CD4-positive, alpha-beta T cell treated with Interleukin-4 for 4 hours (primary cell): ENCODE measurements at places on chromosomes 6 and 20.
A peak's percentile ranks its signal among the peaks of the same experiment; 100 is the strongest.

DNA sequence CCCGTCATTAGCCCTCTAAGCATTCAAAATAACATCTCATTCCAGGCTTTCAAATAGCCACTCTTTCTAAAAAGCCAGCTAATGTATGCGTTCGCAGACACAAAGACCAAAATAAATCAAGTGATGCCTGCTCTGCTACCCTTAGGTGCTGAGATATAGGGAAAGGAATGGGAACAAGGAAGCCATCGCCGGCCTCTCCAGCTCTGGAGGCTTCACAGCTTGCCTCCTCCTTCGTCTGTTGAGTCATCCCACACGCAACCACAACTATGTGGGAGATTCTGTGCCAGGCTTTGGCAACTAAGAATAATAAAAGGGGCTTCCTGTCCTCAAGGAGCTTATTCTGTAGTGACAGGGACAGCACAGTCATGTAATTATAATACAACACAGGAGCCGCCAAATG, 27.3 kb upstream of the SLC22A23 start:
- DNase-seq, result no peak

DNA sequence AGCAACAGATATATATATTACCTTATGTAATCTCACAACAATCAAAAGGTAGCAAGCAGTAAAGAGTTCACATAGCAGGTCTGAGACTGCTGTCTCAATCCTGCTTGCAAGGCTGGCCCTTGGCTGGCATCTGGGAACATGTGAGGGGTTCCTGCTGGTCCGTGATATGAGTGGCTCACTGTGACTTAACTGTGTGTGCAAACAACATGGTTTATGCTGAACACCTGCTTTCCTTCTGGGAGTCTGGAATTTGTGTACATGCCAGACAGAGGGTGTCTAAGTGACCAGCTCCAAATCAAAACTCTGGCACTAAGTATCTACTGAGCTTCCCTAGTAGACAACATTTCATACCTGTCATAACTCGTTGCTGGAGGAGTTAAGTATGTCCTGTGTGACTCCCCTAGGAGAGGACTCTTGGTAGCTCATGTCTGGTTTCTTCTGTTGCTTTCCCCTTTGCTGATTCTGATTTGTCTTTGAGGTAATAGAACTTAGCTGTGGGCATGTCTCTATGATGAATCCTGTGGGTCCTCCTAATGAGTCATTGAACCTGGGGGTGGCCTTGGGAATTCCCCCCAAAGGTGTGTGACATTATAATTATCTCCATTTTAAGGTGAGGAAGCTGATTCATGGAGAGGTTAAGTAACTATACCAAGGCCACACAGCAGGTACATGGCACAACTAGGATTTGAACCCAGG, 131.6 kb upstream of the NEDD9 start:
- DNase-seq, result peak; percentile 83

DNA sequence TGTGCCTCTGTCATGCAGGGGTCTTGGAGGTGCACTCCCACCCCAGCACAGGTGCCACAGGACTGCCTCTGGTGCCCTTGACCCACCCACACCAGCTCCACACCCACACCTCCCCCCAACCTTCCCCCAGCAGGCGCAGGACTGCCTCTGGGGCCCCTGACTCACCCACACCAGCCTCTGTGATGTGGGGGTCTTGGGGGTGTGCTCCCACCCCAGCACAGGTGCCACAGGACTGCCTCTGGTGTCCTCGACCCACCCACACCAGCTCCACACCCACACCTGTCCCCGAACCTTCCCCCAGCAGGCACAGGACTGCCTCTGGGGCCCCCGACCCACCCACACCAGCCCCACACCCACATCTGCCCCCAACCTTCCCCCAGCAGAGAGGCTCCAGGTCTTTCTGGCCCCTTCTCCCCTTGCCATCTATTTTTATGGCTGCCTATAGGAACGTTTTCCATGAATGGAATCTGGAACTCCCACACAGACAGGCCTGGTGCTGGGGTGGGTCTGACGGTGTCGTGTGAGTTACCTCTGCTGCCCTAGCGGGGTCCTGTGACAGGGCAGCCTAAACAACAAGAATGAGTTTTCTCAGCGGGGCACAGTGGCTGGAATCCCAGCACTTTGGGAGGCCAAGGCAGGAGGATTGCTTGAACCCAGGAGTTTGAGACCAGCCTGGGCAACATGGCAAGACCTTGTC, 23.5 kb downstream of the SLC17A9 start:
- DNase-seq, result no peak

DNA sequence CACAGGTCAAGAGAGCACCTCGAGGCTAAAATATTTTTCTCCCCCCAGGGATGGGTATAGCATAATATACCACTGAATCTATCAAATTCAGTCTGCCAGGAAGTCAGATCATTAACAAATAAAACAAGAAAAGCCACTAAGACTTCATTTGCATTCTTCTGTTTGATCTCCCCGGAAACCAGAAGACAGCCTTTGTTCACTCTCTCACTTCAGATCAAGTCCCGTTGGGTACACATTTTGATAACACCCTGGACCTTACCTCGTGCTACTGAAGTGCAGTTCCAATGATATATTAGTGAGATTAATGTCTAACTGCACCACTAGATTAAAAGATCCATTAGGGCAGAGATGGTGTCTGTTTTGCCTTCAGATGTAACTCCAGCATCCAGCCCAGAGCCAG, 157.7 kb upstream of the B3GAT2 start:
- DNase-seq, result no peak

GRCh38 chr6:10175362-10175761, 239.5 kb downstream of the TFAP2A start:
- DNase-seq, result no peak

DNA sequence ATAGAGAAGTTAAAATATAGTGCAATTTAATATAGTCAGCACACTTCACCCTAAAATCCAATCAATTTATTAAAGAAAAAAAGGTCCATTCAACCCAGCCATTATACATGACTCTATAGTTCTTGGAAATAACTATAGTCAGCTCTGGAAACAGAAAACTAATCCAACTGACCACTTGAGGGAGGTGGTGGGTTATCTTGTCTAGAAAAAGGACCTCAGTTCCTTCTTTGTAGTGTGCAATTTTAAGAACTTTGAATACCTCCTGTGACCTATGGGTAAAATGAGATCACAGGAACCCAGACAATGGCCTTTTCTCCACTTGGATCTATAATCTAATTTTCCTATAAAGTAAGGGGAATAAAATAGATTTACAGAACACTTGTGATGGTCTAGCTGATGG, 163.6 kb upstream of the CENPW start:
- no peak for DNase-seq

DNA sequence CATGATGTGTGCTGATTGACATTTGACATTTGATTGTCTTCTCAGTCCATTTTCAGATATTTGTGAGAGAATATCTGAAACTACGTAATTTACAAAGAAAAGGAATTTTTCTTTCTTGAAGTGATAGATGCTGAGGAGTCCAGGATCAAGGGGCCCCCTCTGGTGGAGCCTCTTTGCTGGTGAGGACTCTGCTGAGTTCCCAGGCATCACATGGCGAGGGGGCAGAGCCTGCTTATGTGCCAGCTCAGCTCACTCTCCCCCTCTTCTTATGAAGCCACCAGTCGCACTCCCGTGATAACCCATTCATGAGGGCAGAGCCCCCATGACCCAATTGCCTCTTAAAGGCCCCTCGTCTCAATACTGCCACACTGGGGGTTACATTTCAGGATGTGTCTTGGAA, 91.3 kb downstream of the RPP40 start:
- DNase-seq, result no peak

GRCh38 chr6:48563433-48563832, 452.4 kb upstream of the PTCHD4 start:
- no peak for DNase-seq

GRCh38 chr6:46130666-46131065, 877 bp downstream of the ENPP4 start:
- DNase-seq, result no peak

GRCh38 chr6:168637834-168638233, 196.8 kb downstream of the SMOC2 start:
- no peak for DNase-seq

DNA sequence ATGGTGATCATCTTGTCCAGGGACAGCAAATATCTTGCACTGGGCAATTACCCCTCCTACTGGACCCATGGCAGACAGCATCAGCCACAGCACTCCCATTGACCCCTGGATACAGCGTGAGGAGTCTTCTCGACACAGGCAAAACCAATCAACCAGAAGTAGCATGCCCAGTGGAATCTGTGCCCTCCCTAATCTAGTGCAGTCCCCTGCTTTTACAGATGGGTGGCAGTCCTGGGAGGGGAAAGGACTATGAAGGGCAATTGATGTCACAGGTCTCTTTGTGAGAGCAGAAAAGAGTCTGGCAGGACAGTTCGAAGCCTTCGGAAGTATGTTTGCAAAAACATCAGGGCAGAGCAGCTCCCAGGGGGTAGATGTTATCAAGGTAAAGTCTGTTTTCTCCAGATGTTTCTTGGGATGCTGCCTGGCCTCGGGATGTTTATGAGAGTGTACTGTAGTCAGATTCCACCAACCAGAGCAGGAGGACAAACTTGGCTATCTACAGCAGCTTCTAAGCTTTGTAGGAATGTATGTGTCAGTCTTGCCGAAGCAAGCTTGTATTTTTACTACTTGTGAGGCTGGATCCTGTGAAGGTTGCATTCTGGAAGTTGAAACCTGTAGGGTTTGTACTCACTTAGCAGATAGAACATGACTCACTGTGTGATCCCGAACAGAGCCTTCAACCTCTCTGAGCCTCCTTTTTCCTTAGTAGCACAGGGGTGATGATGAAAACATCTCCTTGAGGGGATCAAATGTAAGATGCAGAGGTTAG, 63.0 kb upstream of the MYL9 start:
- DNase-seq, result no peak

DNA sequence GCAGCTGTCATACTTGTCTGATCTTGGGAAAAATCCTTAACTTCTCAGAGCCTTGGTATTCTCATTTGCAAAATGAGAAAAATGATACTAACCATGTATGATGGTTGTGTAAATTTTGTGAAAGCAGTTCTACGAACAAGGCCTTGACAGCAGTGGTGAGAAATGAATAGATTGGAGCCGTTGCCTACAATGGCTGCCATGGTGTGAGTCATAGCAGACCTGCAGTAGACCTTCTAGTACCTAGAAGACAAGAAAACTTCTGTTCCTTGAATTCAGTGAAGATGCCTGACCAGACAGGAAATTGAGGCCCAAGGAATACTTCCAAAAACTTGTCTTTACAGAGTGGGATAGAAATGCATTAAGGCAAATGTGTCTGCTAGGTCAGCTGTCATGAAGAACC, 338.9 kb downstream of the QKI start:
- DNase-seq, result no peak

DNA sequence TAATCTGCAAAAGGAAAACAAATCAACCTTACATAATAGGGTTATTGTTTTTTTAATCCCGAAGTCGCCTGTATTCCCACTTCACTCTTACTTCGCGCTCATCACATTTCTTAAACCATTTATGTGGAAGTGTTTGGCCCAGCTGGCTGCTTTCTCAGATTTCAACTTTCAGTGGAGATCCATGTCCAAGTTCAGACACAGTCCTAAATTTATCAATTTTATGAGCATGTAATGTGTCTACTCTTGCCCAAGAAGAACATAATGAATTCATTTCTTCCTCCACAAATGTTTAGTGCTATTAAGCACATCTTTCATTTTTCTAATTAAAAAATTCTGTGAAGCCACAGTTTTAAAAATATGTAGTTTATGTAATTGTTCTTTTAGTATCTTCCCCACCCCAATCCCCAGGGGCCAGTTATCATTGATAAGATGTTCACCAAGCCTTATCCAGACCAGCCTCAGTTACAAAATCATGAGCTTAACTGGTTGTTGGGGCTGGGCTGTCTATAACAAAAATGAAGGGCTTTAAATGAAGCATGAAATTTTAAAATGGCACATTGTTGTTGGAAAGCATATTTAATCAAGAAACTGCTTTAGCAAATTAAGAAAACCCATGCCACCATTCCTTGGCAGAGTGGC, 151.7 kb downstream of the UST start:
- no peak for DNase-seq

- DNase-seq, result no peak
Measured at GRCh38 chr6:119957195-119957594, 607.6 kb upstream of the MAN1A1 start.

GRCh38 chr6:166958926-166959861, 2.8 kb upstream of the RNASET2 start:
- peak; percentile 77 for DNase-seq

DNA sequence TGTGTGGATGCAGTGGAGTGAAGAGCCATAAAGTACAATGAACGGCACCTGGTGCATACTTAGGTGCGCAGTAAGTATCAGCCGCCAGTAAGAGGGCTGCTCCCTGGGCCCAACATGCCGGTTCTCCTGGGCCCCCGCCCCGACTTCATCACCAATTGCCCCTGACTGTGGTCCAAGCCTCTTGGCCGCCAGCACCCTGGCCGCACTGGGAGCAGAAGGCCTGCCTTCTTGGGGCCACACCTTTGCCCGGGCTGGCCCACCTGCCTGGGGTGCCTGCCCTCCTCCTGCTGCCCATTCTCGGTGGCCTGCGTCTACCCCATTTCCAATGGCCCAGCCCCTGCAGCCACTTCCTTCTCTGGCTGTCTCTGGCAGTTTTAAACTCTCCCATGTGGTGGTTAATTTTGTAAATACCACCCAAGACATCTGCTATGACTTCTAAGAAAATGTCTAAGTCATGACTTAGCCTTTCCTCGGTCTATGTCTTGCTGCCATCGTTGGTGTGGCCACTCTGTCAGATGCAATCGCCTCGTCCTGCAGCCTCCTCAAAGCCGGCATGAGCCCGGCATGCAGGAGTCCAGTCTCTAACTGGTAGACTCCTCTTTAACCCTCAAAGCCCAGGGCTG, 36.8 kb downstream of the PMEPA1 start:
- no peak for DNase-seq

DNA sequence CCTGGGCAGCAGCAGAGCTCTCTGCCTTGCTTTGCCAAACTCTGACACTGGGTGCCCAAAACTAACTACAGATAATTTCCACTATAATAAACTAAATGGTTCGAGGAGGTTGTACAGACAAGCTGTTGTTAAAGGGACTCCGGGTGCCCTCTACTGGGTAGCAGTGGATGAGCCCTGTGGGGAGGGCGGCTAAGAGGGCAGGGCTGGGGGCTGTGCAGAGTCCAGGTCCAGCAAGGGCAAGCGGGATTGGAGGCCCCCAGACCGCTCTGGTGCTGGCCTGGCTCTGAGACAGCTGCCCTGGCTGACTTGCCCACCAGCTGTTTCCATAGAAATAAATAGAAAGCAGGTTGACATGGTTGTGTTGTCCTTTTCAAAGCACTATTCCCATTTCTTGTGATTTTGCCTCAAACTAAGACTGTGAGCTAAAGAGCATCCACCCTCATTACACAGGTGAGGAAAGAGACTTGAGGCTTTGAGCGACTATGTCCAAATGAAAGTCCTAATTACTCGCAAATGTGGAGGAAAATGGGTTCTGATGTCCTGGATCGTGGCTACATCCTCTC, 167.6 kb upstream of the CST7 start:
- DNase-seq, result no peak

DNA sequence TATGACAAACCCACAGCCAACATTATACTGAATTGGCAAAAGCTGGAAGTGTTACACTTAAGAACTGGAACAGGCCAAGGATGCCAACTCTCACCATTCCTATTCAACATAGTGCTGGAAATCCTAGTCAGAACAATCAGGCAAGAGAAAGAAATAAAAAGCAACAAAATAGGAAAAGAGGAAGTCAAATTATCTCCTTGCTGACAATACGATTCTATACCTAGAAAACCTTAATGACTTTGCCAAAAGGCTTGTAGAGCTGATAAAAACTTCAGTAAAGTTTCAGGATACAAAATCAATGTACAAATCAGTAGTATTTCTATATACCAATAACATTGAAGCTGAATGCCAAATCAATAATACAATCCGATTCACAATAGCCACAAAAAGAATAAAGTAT, 32.4 kb downstream of the OR5V1 start:
- no peak for DNase-seq

GRCh38 chr6:151502499-151502898, 8.7 kb downstream of the CCDC170 start:
- no peak for DNase-seq
